ENCODE measurements at places on chromosomes 12 and 14. TPM values are rescaled to one million over a fixed set of nuclear protein-coding genes. Genes with fewer than 3 reads are reported as not detected.

GRCh38 chr12:102548543-102548942 is 68.2 kb upstream of the IGF1 start:
- DNase-seq = no peak

The CDK4 gene
- total RNA-seq = 137 TPM

The TMEM179 gene
- total RNA-seq = not detected

DNA sequence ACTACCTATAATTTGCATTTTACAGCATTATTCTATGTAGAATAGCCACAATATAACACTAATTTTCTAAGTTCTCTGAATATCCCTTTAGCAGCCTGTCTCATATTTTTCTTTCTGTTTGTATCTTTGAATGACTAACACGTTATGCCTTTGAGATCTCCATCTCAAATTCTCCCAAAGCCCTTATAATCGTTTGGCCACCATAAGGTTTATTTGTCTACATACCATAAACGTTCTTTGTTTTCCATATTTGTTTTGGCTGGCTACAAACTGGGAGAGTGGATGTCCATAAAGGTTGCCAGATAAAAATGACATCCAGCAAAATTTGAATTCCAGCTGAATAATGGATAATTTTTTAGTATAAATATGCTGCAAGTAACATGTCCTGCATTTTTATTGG is 203.7 kb downstream of the STXBP6 start:
- no peak for DNase-seq

DNA sequence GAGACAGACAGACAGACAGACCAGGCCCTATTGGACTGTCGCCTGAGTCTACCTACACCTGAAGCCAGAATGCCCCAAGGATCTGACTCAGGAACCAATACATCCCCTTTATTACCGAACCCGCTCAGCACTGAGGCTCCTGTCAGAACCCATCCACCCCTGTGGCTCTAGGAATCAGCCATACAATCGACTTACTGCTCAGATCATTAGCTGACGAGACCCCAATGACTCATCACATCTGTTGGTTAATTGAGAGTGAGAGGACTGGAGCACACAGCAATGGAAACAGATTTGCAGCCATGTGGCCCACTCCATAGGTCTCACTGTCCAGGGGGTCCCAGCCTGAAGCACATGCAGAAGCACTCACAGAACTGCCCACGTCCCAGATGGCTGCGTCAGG is 15.2 kb downstream of the ITPK1 start:
- no peak for DNase-seq

GRCh38 chr14:24178399-24179178 is 6.7 kb downstream of the REC8 start:
- no peak for DNase-seq

The TSPAN8 gene
- total RNA-seq = not detected

The SYNE2 gene
- total RNA-seq = 31.9 TPM

- DNase-seq = no peak
Observed at GRCh38 chr14:45258073-45258472, 5.1 kb upstream of the MIS18BP1 start.

DNA sequence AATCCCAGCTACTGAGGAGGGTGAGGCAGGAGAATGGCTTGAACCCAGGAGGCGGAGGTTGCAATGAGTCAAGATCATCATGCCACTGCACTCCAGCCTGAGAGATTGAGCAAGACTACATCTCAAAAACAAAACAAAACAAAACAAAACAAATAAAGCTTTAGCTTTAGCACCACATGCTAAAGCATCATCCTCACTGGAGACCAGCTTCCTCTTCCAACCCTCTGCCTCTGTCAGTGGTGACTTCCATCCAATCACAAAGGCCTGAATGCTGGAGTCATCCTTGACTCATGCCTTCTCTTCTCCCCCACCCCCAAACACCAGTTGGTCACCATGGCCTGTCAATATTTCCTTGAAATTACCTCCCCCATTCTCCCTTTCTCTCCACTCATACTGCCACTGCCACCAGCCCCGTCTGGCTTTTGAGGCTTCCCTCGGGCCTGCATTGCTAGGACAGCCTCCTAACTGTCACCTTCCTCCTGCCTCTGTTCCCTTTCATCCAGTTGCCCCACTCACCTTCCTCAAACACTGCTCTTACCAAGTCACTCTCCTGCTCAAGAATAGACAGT is 1.4 kb downstream of the ZNF385A start:
- DNase-seq = no peak

DNA sequence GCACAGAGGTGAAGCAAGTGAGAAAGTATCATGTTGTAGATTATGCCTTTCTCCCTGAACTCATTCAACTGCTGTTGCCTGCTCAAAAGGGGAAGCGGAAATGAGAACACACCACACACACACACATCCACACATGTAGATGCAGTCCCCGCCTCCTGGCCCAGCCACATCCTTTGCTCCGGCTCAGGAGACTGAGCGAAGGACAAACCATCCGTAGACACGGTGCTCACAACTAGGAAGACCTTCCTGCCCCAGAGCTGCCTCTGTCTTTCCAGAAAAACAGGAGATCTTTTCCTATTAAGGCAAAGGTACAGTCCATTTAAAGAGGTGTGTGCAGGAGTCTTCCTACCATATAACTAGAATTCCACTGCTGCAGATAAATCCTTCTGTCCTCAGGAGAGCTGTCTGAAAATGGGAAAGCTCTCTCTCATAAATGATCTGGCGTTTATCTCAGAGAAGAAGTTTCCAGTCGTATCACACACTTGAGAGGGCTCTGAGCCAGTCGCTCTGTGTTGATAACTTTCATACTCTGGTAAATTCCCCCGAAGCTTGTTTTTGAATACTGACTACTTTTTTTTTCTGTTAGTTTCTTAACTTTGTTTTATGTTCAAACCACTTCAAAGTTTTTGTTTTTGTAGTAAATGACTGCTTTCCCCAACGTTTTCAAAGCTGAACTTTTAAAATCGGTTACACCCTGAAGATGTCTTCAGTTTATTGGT is at the start of gene TESPA1:
Gene TESPA1 (minus strand): TSS at position 105 of the 719 bp plus-strand sequence. CDS start 10,200 bp downstream, outside the sequence.
- DNase-seq = no peak

The AMIGO2 gene
- 16.3 TPM for total RNA-seq

The FITM1 gene
- total RNA-seq = 0.63 TPM

DNA sequence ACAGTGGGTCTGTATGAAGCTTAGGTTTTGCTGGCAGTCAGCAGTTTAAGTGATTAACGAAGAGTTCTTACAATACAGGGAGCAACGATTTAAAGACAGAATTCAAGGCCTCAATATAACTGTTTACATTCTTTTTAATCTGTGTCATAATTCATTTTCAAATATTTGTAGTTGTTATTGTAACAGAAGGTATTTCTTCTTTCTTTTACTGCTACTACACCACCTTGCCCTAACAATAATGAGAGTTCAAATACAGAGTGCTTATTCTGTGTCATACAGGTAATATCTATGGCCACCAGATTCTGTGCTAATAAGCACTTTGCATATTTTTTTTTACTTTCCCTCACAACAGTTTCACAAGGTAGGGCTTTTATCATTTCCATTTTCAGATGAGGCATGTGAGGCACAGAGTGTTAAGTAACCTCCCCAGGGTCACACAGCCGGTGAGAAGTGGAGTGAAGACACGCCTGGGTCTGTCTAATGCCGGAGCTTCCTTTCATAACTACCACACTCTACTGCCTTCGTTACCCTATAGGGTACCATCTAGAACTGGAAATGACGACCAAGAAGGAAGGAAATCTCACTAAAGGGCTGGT is 81.9 kb downstream of the PELI2 start:
- no peak for DNase-seq

The CLEC4C gene
- total RNA-seq = not detected

DNA sequence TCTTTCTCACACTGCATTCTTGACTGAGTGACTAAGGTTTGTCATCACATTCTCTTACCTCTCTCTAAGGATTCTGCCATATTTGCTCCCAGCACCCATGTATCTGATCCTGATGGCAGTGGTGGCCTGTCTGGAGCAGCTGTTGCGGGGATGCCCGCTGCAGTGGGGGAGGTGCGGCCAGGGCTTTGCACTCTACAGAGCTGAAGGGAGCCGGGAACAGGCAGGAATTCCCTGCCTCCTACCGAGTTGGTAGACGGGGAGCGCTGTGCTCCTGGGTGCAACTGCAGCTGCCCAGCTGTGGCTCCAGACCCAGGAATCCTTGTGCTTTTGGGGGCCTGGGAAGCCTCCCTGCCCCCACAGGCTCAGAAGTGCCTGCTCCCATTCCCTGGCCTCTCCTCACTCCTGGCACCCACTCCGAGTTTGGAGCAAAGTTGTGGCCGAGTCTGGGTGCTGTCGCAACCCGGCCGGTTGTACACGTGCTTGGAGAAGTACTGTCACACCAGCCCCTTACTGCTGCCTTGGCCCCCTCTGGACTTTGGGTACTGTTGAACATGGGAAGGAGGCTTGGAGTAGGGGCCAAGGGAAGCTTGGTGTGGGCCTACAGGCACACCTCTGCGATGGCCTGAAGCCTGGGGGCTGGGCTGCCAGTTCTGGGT is 106.9 kb upstream of the OR4E1 start:
- DNase-seq = no peak

GRCh38 chr14:36171607-36172006 is 4.9 kb downstream of the PTCSC3 start:
- no peak for DNase-seq

- DNase-seq = no peak
Observed at GRCh38 chr14:85336817-85337216, 193.1 kb upstream of the FLRT2 start.

The AQP2 gene
- total RNA-seq = not detected

- DNase-seq = no peak
Observed at GRCh38 chr12:68305278-68305677, 26.9 kb downstream of the MDM1 start.

The KRT1 gene
- total RNA-seq = not detected

DNA sequence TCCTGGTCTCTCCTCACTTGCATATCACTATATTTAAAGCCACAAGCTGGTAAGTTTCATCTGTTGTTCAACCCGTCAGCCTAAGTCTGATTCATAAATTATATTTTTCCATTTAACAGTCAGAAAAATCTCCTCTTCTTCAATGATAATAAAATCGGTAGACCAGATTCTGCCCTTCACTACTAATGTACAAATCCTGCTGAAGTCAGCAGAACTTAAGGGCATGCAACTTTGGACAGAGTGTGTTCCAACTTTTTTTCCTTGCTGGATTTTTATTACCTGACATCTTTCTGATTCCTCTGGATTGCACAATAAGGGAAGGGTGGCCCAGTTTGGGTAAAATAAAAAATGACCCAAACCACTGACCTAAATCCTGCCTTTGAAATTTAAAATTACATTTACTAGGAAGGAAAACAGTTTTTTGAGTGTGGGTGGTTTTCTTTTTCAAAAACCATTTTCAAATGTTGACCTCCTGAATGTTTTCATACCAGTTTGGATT is 125.4 kb upstream of the DIO2 start:
- no peak for DNase-seq

- no peak for DNase-seq
Observed at GRCh38 chr12:14776236-14776961, 26.9 kb downstream of the WBP11 start.

DNA sequence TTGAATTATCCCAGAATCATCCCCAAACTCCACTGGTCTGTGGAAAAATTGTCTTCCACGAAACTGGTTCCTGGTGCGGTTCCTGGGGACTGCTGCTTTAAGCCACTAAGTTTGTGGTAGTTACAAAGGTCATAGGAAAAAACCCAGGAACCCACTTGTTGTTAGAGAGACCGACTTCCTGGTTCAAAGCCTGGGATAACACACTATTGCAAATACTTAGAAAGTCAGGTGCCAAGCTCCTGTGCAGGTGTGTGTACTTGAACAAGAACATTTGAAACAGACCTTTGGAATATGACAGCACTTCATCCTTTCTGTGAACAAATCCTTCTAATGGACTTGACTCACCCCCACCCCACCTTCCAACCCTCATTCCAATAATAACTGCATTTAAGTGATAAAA is 519.6 kb downstream of the GLT1D1 start:
- DNase-seq = no peak

The BHLHE41 gene
- total RNA-seq = 1.1 TPM

DNA sequence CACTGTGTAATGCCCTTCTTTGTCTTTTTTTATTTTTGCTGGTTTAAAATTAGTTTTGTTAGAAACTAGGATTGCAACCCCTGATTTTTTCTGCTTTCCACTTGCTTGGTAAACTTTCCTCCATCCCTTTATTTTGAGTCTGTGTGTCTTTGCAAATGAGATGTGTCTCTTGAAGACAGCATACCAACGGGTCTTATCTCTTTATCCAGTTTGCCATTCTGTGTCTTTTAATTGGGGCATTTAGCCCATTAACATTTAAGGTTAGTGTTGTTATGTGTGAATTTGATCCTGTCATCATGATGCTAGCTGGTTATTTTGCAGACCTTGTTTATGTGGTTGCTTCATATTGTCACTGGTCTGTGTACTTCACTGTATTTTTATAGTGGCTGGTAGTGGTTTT is 43.5 kb upstream of the LALBA start:
- DNase-seq = no peak

GRCh38 chr12:90099288-90099687 is 390.6 kb upstream of the ATP2B1 start:
- DNase-seq = no peak

DNA sequence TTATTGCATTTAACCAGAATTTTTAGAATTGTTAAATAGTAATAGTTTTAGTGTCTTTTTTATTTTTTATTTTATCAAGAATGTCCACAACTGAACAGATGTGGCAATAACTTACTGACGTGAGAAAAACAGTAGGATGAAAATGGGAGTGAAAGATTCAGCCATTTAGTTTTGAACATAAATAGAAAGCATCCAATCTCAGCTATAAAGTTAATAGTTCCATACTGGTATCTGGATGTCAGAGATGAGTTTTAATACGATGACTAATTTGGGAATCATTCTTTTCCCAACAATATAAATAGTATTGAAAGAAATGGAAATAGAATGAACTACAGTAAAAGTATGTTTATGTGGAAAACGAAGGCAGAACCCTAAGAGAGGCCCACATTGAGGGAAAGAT is 159.4 kb downstream of the EPS8 start:
- DNase-seq = no peak

The CLEC14A gene
- total RNA-seq = not detected

DNA sequence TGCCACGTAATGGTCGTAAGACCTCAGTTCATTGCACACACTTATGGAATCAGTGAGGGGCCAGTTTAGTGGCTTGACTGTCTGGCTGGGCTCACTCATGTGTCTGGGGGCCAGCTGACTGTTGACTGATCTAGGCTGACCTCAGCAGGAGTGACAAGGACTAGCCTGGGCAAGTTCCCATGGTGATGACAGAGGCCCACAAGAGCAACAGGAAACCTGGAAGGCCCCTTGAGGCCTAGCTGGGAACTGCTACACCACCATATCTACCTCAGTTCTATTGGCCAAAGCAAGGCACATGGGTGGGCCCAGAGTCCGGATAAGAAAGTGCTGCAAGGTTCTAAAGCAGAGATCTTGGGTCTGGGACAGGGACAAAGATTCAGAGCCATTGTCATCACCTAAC is 21.3 kb upstream of the RFLNA start:
- no peak for DNase-seq

DNA sequence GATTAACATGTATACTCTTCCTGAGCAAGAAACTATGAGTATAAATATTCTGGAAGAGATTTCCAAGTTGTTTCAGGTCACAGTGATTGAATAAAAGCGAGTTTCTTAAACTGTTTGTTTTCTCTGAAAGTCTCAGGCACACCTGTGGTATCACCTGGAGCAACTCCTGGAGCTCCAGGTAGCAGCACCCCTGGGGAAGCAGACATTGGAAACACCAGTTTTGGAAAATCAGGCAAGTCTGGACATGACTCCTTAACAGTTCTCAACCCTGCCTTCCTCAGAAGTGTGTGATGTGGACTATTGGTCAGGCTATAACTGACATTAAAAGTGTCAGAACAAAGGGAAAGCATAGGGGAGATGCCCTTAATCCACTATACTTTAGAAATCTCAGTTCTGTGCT is 217.6 kb upstream of the CNTN1 start:
- no peak for DNase-seq

The ZNF10 gene
- total RNA-seq = 17.3 TPM

Data from osteocyte (in vitro differentiated cells).